ENCODE measurements at places on chromosomes 1 and 21.
A peak's percentile ranks its signal among the peaks of the same experiment; 100 is the strongest.

DNA sequence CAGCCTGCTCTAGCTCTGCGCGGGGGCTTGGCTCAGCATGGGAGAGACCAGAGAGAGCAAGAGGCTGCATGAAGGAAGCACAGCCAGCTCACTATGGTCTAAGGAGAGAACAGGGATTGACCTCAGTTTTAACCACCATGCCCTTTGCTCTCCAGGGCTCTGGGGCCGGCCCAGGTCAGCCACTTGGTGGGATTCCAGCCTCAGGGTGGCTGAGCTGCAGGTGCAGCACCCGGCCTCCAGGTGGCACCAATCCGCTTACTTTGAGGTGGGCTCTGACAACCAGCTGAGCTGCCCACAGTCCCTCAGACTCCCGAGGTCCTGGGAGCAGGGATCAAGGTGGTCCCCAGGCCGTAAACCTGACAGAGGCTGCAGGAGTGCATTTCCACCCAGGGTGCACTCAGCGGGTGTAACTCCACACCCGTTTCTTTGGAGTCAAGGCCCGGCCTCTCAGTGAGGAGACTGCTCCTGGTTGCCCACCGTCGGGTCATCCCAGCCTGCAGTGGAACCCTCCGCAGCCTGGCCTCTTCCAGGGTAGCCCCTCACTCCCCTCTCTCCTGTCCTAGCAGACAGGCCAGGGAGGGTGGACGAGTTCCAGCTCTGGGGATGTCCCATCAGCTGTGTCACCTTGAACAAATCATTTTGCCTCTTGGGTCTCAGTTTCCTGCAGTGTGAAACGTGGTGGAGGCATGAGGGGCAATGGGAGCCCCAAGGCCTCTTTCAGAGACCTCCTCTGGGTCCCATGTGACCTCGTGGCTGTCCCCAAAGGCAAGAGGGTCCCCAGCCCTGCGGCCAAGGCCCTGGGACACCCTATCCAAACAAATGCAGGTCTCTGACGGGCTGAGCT lies 607 bp upstream of the LGR6 start:
- peak; percentile 35 for DNase-seq

DNA sequence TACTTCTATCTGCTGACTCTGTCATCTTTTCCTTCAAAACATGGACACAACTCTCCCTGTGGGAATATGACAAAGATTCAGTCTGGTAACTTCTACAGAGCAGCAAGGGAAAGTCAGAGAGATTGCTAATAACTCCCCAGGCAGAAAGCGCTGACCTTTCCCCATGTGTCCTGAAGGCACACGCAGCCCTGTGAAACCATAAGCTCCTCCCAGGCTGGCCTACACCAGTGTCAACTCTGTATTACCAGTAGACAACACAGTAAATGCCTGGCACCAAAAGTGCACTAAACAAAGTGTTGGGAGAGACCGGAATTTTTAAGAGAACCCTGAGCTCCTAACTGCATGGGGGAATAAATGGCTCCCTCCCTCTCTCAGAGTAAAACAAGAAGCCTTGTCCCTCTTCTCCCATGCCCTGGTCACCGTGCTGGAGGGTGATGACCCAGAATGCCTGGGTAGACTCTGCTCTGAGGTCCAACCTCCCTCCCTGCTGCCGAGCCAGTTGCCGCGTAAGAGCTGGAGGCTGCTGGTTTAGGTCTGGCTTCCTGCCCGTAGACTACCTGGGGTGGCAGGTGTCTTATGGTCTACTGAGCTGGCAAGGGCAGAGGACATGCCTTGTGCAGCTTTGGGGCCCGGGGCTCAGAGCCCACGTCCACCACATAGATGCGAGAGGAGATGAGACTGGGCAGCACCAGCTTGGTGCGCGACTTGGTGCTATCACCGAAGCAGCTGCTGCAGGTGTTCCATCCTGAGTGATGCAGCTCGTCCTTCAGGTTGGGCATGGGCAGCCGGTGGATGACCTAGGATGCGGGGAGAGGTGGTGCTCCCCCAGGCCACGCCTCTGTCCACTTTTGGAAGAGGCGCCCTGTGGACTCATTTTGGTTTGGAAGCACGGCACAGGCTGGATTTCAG lies 3.9 kb downstream of the SELENBP1 start:
- no peak for DNase-seq

DNA sequence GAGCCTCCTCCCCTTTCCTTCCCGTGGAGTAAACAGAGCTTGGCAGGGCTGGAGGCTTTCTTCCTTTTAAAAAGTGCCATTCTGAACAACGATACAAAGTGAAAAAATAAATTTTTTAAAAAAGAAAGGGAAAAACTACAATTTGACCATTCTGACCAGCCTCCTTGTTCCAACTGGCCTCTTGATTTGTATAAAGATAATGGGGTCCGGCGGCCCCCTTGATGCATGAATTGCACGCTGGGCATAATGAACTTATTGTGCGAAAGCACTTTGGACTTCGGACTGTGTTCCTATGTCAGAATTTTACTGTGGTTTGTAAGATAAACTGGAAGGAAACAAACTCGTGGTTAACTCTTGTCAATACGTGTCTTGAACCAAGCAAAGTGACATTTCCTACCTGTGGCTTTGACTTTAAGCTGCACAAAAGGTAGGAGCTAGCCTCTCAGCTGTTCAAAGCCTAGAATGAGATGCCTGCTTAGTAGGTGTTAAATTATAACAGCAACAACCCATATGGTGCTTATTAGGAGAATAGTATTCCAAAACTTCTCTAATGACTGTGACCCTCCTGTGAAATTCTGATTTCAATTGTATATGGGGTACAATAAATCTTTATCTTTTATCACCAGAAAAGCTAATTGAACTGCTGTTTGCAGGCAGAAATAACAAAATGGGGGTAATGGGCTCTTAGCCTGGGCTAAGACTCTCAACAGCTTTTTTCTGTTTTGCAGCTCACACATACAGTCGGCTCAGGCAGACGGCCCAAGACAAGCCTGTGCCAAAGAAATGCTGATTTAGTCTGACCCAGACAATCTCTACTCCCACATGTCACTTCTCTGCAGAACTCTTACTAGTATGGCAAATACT lies 9.3 kb downstream of the IRF2BP2 start:
- DNase-seq: no peak

GRCh38 chr1:47756006-47756405 lies 241.2 kb downstream of the TRABD2B start:
- DNase-seq: no peak

GRCh38 chr21:45276596-45276995 lies 11.1 kb downstream of the POFUT2 start:
- DNase-seq: no peak

DNA sequence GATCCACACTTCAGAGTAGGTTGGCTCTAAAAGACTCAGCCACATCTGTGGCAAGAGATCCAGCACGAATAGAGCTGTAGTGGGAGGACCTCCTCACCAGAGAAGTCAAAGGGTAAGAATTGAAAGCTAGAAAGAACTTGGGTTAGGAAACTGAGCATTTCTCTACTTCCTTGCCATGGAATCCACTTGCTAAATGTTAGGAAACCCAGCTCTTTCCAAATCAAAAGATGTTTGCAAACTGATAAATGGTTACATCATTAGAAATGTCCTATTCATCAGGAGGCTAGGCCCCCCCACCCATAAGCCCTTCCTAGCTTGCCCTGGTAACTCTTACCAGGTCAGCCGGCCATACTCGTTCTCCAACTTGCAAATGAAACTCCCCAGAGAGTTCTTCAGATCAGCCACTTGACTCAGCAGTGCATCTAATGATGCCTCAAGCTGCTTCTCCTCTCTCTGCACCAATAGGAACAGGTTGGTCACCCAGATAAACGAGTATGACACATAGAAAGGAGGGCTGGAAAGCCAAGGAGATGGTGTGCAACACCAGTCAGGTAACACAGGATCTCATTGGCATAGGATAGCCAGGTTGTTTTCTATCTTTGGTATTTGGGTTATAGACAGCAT lies 1.5 kb downstream of the MED8 start:
- no peak for DNase-seq

GRCh38 chr1:182350839-182351238 lies 40.8 kb downstream of the GLUL start:
- no peak for DNase-seq

GRCh38 chr21:17950591-17950990 lies 131.4 kb upstream of the C21orf91 start:
- DNase-seq: no peak

- peak; percentile 74 for DNase-seq
These were observed 28.5 kb upstream of the PKP1 start for GRCh38 chr1:201254625-201255478.

- DNase-seq: no peak
These were observed 38.1 kb upstream of the EPHA8 start for GRCh38 chr1:22525211-22525610.

DNA sequence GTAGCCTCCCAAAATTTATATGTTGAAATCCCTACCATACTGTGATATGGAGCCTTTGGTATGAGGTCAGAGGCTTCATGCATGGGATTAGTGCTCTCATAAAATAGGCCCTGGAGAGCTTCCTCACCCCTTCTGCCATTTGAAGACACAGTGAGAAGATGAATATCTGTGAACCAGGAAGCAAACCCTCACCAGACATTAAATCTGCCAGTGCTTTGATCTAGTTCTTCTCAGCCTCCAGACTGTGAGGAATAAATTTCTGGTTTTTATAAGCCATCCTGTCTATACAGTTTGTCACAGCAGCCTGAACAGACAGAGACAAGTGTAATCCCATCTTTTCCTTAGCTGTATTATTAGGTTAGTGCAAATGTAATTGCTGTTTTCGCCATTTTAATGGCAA lies 88.4 kb downstream of the OLFML2B start:
- DNase-seq: no peak

GRCh38 chr1:184882957-184883815 lies 91.1 kb downstream of the NIBAN1 start:
- DNase-seq: no peak

DNA sequence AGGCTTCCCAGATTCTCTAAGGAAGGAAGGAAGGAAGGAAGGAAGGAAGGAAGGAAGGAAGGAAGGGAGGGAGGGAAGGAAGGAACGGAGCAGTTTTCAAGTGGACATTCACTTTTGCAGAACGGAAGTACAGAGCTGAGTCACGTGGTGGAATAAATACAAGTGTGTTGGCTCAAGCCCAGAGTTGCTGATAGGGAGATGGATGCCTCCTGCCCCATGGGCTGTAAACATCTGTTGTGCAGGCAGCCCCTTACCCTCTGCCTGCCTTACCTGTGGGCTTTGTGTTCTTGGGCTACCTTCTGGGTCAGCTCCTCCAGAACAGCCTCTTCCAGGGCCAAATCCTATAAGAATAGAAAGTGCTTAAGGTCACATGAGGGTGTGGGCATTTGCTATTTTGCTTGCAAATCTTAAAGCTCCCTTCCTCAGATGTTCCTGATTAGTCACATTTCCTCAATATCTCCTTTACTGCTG lies 121.7 kb downstream of the SMYD2 start:
- no peak for DNase-seq

DNA sequence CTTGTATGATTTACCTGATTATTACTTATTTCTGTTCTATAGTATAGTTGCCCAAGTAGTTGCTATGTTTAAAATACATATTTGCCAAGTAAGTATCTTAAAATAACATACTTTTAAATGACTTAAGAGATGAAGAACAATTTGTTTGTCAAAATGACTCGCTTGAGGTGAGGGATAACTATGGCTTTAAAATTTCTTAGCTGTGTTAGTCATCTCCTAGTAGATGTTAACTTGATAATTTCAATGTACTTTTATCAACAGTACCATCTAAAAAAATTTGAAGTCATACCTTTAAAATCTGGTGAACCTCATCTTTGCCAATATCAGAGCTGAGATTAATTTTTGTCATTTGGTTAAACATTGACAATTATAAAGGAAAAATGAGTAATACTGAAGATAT lies 37.7 kb downstream of the ODR4 start:
- no peak for DNase-seq

DNA sequence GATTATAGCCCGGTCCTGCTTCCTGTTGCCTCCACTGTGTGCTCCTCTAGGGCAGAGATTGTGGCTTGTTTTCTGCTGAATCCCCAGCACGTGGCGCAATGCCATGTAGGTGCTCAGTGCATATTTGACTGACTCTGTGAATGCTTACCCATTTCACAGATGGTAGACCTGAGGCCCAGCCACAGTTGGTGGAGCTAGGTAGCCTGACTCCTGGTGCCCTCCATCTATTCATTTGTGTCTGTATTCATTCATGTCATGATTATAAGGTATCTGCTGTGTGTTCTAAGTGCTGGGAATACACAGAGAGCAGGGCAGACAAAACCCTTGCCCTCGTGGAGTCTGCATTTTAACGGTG lies 22.5 kb downstream of the TNFRSF1B start:
- no peak for DNase-seq

DNA sequence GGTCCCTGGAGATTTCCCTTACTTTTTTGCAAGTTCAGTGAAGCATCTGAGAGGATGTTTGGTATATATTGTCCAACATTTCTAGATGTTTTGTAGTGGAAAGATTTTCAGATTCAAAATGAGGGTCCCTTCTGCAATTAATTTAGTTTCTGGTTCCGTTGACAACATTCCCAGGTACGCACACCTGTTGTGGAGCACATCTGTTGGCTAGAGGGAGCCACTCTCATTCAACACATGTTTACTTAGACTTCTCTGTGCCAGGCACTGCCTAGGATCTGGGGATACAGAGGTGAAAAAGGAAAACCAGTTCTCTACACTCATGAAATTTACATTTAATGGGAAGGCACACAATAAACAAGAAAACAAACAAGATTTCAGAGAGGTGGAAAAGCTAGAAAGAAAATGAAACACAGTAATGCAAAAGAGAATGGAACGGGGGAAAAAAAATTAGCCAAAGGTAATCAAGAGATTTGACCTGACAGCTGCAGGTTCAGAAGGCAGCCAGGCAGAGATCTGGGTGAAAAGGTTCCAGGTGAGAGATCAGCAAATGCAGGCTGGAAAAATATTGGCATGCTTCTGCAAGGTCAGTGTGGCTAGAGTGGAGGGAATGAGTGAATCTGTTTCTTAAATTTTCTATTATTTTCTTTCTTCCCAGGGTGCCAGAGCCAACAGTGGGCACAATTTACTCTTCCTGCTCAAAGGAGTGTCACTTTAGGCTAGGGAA lies 48.4 kb upstream of the KAZN start:
- no peak for DNase-seq

GRCh38 chr1:40633523-40633922 lies 32.0 kb downstream of the RIMS3 start:
- no peak for DNase-seq

- no peak for DNase-seq
These were observed 509.8 kb upstream of the ADAMTS5 start for GRCh38 chr21:27476696-27477095.

Measured in head of caudate nucleus (tissue), 42 donors.